ENCODE measurements at places on chromosomes 2 and 18.

DNA sequence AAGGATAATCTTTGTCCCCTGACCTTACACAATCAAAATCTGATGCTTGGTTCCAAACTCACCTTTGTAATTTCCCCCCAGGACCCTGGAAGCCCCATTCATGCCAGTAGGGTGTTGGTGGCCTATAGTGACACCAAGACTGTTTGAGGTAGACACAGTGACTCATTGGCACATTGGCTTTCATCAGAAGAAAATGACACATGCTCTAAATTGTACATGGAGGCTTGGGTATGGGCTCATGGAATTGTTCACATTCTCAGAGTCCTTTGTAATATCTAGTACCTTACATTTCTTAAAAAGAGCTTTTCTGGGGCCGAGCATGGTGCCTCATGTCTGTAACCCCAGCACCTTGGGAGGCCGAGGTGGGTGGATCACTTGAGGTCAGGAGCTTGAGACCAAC lies 61.2 kb upstream of the LRPPRC start:
- DNase-seq: no peak

DNA sequence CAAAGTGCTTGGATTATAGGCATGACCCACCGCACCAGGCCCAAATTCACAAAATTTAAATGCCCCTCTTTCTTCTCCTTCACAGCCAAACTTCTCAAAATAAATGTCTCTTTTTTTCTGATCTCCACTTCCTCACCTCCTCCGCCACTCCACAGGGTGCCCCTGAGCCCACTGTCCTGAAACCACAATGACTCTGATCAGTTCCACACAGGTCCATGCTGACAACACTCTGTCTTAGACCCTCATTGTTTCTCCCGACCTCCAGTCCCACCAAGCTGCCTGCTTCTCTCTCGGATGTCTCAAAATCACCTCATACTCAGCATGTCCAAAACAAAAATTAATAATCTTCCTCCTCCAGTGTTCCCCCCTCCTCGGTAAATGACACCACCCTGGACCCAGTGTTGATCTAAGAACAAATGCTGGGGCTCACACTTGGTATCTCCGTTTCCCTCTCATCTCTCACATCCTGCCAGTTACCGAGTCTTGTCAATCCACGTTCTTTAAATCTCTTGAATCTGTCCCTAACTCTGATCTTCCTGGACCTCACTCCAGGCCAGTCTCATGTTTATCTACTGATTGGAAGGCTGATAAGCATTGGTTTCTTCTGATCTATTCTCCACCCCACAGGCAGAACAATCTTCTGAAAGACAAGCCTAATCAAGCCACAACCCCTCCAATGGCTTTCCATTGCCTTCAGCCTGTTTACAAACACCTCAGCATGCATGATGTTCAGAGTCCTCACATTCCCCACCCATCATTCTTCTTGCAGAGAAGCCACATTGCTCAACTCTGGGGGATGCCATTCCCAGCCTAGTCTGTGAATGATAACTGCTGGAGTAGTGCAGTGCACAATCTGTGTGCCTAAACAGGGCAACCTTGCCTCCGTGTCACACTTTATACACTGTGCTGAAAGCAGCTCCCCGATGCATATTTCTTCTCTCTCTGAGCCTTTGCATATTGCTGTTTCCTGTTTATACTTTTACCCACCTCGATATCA lies 12.4 kb upstream of the ANKRD44 start:
- DNase-seq: no peak

DNA sequence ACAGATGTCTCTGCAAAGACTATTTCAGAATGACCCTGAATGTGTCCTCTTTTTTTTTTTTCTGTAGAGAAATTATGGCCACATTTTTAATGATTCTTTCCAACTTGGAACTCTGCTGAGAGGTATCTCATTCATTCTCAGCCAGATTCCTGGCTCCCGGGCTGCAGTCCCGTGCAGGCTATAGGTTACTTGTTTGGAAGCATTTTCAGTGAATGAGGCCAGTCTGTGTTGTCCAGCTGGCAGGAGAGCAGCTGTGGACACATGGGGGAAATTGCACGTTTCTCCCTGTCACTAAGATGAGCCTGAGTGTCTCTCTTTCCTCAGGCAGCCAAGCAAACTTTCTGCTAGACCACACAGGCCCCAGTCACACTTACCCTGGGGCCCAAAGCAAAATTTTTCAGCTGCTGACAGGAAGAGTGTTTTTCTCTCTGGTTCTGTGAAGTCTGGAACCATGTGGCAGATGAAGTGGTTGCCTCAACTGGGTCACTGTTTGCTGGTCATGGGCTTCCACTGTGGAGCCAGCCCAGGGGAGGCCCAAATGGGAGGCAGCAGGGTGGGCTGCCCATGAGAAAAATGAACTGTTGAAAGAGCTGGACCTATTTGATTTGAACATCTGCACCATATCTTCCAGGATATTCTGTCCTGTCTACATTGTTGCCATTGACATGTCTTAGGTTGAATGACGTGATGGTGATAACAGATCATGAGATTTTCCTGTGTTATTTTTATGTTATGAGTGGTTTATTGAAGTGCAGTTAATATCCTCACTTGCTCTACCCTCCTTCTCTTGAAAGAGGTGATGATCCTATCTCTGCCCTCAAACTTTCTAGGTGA lies 431.2 kb downstream of the LPIN1 start:
- no peak for DNase-seq

DNA sequence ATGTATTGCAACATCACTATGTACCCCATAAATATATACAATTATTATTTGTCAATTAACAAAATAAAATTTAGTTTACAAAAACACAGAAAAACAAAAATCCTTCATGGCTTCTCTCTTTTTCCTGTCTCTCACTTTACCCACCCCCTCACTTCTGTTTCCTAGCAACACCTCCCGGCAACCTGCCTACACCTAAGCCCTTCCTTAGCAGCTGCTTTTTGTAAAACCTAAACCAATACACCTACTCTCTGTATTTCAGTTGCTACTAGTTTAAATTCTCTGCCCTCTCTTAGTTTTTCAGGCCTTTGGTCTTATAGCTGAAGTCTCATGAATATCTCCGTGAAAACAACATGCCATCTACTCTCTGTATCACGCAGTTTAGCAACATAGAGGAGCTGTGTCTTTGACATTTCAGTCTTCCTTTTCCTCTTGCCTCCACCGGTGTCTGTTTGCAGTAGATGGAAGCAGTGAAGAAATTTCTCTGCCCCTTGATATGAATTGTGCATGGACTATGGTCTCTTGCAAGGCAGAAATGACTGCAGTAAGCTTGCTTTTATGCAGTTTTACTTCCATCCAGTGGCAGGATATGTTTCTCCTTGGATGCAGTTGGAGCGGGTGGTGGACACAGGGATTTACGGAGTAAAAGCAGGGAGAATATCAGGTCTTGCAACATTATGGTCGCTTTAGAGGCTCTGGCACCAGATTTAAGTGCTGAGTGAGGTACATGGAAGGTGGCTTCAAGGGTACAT lies 42.0 kb upstream of the ZDBF2 start:
- DNase-seq: no peak

- DNase-seq: no peak
Measured at GRCh38 chr18:72206814-72207213, 337.3 kb downstream of the CBLN2 start.

DNA sequence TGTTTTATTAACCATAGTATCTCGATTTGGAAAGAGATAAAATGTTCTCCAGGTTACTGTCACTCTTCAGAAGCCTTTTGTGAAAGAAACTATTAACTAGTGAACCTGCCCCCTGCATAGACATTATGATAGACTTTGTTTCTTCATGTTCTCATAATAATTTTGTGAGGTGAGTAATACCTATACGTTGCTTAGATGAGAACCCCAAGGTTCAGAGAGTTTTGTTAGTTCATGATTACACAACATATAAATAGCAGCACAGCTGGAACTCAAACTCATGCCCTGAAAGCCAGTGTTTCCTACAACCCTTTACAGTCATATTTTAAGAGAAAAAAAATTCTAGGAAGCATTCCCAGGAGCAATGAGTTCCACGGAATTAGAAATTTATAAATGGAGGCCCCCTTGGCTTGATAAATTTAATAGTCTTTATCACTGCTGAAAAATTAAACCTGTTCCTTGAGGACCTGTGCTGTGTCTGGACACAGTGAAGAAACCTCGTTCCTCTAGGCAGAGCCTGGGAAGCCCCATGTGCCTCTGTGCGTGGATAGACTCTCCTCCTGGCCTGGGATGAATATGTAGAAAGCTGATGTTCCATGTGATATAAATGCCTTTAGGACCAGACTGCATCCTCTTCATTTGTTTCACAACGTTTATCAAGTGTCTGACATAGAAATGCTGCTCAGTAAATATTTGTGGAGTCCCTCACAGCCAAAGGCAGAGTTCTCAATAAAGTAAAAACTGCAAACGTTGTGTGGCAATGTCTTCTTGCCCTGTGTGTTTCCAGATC lies 1257.0 kb upstream of the GYPC start:
- no peak for DNase-seq

GRCh38 chr2:40458271-40458794 lies 6.4 kb upstream of the SLC8A1 start:
- no peak for DNase-seq

- no peak for DNase-seq
Measured at GRCh38 chr18:27808683-27809082, 368.2 kb downstream of the CDH2 start.

- no peak for DNase-seq
Measured at GRCh38 chr2:15313657-15314056, 247.5 kb downstream of the NBAS start.

Data from effector memory CD4-positive, alpha-beta T cell (primary cell).